ENCODE measurements at places on chromosomes 3 and 15.

- no peak for DNase-seq
Measured at GRCh38 chr15:80749589-80749988, 29.6 kb upstream of the CEMIP start.

DNA sequence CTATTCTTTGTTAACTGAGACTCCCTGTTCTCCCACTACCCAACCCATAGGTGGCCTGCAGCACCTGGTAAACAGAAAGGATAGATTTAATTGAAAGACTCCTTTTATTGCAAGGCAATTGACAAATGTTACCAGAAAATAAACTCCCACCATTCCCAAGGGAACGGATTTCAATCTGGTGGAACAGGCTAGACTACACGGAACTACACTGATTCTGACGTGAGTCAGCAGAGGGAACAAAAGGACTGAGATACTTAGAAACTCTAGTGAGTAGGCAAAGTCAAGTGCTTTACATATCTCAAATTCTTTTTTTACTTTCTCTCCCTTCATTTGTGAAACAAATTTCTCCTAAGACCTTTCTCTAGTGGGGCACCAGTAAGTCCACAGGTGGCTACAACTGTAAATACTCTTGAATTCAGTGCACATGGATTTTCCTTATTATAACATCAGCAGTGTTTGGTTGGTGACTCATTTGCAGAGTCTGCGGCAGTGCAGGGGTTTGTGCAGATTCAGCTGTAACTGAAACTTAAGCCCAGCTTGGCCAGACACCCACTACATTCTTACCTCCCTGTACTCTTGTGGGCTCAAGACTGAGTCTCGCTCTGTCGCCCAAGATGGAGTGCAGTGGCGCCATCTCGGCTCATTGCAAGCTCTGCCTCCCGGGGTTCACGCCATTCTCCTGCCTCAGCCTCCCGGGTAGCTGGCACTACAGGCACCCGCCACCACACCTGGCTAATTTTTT is 34.3 kb upstream of the PLSCR2 start:
- DNase-seq: peak; percentile 63

DNA sequence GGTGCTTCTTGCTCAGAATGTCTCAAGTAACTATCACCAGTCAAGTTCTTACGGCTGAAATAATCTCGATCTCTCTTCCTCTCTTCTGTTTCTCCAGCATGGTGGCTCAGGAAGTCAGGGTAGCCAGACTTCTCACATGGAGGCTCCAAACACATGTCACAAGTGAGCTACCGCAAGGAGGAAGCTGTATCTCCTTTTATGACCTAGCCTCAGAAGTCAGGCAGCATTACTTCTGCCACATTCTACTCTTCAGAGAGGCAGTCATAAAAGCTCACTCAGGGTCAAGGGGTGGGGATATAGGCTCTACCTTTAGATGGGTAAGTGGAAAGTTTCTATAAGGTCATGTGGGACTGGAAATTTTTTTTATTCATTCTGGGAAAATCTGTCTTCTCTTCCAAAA is 86.6 kb upstream of the NEO1 start:
- no peak for DNase-seq

DNA sequence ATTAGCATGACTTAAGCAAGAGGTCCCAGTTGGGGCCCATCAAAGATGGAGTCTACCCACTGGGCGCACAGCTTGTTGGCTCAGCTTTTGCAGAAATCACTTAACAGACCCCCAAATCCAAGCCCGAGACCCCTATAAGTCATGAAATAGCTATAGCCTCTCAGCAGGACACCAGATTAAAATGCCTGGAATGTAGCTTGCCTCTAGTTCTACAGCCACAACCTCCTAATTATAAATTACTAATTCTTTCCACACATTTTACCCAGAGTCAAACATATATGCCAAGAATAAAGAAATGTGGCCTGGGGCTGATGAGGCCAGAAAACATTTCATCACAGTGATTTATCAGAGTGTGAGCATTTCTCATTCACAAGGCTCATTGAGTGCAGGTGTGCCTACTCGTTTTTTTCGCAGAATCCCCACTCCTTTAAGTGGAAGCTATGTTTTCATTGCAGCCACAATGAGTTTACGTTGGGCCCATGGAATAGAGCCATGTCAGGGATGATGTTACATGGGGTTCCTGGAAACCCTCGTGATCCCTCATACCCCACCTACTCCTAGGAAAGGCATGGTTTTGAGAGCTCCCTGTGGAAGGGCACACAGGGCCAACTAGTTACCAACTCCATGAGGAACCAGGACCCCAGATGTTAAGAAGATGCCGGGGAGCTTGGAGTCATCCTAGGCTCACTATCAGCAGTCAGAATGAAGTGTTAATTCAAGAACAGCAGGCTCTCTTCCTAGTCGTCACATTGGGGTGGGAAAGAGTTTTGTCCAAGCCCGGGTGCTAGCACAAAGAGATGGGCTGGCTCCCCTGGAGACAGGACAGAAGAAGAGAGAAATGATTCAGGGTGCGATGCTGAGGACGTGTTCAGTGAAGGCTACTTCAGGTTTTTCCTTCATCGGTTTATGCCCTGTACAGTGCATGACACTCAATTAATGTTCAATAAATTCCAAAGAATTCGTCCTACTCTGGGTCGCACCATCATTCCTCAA is 90.2 kb upstream of the ABHD17C start:
- DNase-seq: no peak

DNA sequence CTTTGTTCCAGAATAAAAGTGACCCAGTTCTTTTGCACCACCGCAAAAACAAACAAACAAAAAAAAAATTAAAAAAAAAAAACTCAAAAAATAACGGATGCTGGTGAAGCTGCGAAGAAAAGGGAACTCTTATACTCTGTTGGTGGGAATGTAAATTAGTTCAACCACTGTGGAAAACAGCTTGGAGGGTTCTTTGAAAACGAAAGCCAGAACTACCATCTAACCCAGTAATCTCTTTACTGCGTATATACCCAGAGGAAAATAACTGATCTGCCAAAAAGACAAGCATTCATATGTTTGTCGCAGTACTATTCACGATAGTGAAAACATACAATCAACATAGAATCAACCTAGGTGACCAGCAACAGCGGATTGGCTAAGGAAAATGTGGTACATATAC is 298.9 kb upstream of the CBLB start:
- DNase-seq: no peak

DNA sequence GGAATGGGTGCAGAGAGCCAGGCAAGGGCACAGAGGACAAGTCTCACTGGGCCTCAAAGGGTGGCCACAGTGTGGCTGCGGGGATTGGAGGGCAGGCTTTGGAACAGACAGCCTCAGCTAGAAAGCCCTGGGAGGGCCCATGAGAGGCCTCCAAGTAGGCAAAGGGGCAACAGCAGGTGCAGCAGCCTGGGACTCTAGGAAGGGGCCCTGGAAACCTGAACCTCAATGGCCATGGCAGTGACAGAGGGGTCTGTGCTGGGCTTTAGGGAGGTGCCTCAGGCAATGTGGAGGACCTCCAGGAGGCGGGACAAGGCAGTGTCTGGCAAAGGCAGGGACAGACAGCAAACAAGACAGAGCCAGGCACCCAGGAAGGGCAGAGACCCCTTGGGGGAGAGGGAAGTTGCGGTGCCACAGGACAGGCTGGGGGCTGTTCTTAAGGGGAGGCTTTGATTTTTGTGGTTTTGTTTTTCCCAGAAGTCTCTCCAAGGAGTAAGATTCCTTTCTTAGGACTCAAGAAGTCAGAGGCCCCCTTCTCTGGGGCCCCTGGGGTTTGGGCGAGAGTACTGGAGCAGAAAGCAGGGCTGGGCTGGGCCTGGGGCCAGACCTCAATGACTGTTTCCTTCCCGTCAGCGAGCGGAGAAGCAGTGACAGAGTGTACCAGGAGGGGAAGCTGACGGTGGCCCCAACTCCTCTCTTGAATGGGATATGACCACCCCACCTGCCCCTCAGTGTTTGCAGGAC is 9.7 kb downstream of the STOML1 start:
- DNase-seq: peak; percentile 80

GRCh38 chr3:196208942-196209695 is 2.1 kb downstream of the ZDHHC19 start:
- no peak for DNase-seq

- DNase-seq: no peak
Measured at GRCh38 chr15:68417897-68418296, 14.1 kb downstream of the ITGA11 start.
